HuH-7.5 (cell line): ENCODE measurements at places on chromosomes 16 and 17.

GRCh38 chr17:15342460-15342859 lies 1.1 kb upstream of the TEKT3 start:
- no peak for DNase-seq

- DNase-seq: peak; percentile 75
Observed at GRCh38 chr17:74780443-74781238, 4.5 kb upstream of the NAT9 start.

GRCh38 chr17:46772475-46773220 lies 45.8 kb downstream of the WNT3 start:
- DNase-seq: no peak

- no peak for DNase-seq
Observed at GRCh38 chr16:81814751-81815428, 35.8 kb downstream of the PLCG2 start.

DNA sequence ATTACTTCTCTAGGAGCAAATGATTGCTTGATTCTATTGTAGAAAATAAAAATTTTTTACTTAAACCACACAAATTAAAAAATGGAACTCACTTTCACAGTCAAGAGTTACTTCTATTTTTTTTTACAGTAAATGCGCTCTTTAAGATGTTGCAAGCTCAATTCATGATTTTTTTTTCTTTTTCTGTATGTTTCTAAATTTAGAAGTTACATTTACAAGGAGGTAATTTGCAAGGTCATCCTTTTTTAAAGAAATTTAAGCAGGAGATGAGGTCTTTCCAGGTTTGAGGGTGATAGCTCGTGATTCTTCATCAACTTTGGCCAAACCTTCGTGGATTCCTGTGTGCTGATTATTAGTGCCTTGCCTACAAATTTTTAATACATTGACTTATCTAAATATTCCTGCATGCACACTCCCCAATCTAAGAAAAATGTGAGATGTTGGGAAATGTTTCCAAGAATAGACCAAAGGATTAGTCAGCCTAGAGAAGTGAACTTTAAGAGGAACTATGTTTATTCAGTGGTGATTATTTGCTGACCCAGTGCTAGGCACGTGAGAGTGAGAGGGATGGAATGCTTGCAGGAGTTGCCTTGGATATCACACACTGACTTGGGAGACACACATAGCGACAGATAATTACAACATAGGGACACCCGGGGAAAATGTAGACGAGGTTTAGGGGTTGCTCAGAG lies 429.8 kb downstream of the MAF start:
- no peak for DNase-seq

- DNase-seq: no peak
Observed at GRCh38 chr17:75701288-75701687, 20.0 kb upstream of the ITGB4 start.

DNA sequence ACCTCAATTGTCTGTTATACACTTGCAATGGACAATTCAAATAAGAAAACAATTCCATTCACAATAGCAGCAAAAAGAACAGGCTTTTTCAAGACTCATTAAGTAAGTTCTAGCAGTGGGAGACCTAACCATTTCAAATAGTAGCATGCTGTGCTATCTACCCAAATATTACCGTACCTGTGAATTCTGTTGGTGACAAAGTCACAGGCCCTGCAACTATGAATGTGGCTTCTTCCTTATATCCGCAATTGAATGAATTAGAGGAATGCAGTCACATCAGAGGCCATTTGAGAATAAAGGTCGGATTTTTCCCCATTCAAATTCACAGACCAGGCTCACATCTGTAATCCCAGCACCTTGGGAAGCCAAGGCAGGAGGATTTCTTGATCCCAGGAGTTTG lies 800 bp upstream of the NME4 start:
- no peak for DNase-seq

DNA sequence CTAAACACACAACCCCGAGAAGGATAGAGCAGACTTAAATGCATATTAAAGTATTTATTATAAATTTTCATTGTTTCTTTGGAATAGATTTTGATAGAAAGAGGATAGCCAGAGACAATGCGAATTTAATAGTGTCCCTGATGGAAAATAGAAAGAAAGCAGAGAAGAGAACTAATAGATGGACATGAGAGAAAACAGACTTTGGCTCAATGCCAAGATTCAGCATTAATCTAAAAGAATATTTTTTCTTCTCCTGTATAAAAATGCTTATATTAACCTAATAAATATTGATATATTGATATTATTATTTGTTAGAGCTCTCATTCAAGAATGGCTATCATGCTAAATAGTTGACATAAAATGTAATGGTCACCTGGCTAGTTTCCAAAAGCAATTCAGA lies 173.4 kb downstream of the KIF2B start:
- no peak for DNase-seq

GRCh38 chr17:36482611-36483504 lies 3.6 kb upstream of the ZNHIT3 start:
- peak; percentile 84 for DNase-seq

GRCh38 chr16:25052151-25052511 lies 37.0 kb upstream of the ARHGAP17 start:
- no peak for DNase-seq

- DNase-seq: no peak
Observed at GRCh38 chr17:76032073-76032779, 5.1 kb upstream of the EVPL start.

GRCh38 chr16:30473231-30474073 lies 910 bp downstream of the ITGAL start:
- no peak for DNase-seq

- no peak for DNase-seq
Observed at GRCh38 chr16:70577256-70577698, 53.7 kb downstream of the SF3B3 start.

DNA sequence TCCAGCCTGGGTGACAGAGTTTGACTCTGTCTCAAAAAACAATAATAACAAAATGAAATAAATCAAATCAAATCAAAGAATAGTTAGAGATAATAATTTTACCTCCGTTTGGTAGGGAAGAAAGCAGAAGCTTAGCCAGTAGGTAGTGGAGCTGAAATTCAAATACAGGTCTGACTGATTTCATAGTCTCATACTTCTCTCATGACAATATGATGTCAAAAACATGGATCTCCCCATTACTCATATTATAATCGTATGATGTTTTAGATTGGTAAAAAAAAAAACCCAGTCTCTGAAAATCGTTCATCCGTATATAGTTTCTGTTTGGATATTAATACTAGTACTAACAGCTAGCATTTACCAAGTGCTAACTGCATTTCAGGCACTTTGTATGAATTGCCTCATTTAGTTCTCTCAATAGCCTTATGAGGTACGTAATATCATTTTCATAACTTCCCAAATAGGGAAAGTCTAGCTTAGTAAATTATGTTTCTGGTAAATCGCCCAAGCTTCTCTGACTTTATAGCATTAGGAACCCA lies 48.7 kb downstream of the CDH8 start:
- no peak for DNase-seq
